AG04449 (cell line): ENCODE measurements at places on chromosomes 5 and 9.

DNA sequence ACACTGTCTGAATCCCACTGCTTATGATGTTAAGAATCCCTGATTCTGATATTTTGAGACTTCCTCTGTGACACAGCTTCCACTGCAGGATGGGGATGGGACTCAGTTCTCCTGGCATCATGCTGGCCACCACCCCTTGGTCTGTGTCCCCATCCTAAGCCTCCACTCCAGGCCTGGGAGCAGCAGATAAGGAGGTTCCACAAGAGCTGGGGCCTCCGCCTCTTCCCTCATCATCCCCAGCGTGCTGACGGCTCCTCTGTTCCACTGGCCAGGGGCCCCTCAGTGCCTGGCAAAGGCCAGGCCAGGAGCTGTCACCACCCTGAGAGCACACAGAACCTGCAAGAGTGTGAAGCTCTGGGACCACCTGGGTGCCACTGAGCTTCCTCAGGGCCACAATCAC is 40.6 kb downstream of the CAMK2A start:
- DNase-seq = no peak

GRCh38 chr9:123073441-123073840 is 40.0 kb downstream of the GPR21 start:
- DNase-seq = no peak

- DNase-seq = no peak
These were observed 25.4 kb downstream of the GPR21 start for GRCh38 chr9:123058834-123059233.

DNA sequence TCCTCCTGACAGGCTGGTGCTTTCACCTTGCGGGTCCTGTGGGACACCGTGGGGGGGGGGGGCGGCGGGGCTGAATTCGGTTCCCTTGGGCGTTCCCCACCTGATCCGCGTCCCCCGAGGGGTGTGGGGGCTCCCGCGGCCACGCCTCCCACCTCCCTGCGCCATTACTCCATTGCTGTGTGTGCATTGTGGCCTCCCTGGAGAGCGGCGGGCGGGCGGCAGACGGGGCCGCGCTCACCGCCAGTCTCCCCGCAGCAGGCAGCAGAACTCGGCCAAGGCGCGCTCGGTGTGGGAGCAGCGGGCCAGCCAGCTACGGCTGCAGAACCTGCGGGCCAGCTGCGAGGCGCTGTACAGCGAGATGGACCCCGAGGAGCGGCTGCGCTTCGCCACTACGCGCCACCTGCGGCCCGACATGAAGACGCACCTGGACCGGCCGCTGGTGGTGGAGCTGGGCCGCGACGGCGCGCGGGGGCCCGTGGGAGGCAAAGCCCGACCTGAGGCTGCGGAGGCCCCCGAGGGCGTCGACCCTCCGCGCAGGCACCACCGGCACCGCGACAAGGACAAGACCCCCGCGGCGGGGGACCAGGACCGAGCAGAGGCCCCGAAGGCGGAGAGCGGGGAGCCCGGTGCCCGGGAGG is 145.3 kb downstream of the CACNA1B start:
- no peak for DNase-seq

- no peak for DNase-seq
These were observed 26.0 kb upstream of the NKD2 start for GRCh38 chr5:982377-983237.

DNA sequence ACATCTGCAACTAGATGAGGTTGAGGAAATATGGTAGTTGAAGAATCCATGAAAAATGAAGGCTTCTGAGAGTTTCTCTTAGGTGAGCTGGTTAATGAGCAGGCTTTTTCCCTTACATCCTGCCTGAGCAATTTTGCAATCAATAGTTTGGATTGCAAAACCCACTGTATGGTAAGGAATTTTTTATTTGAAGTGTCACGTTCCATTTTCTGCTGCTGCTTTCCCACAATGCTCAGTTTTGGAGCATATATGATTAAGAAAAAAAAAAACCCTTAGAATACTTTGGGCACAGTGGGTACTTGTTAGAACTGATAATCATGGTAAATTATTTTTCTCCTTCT is 144.2 kb downstream of the PCSK1 start:
- no peak for DNase-seq

GRCh38 chr5:181198905-181199519 is 6.0 kb downstream of the TRIM7 start:
- DNase-seq = no peak

GRCh38 chr5:81313278-81313677 is 11.9 kb downstream of the ZCCHC9 start:
- no peak for DNase-seq

DNA sequence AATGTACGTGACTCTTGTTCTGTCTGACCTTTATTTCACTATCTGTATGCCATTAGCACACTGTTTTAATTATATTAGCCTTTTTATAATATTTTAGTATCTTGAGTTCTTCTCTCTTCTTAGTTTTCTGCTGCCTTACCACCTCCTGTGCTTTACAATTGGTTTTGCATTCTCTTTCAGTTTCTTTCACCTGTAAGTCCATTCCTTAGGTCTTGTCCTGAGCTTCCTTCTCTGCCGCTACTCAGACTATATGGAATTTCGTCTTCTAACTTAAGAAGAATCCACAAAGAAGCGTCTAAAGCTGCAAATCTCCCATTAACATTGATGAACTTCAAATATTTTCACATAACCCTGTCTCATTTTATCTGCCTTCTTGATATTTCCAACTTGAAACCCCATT is 642.9 kb downstream of the MAT2B start:
- DNase-seq = no peak

GRCh38 chr5:26700759-26701384 is 337.5 kb downstream of the CDH9 start:
- no peak for DNase-seq
